ENCODE measurements at places on chromosomes 16 and 17. TPM values are rescaled to one million over a fixed set of nuclear protein-coding genes. Genes with fewer than 3 reads are reported as not detected.

Gene CMTM3
- 62.6 TPM for polyA plus RNA-seq

Gene PIPOX
- polyA plus RNA-seq = 12.6 TPM

Gene SPNS2
- polyA plus RNA-seq = 58.2 TPM

Gene ACSM3
- polyA plus RNA-seq = 91.4 TPM

Gene CALB2
- 0.69 TPM for polyA plus RNA-seq

Gene RAMP2
- polyA plus RNA-seq = 97.8 TPM

Gene DLG4
- polyA plus RNA-seq = 21.1 TPM

Gene TPSG1
- 0.83 TPM for polyA plus RNA-seq

Gene PGP
- 13.8 TPM for polyA plus RNA-seq

DNA sequence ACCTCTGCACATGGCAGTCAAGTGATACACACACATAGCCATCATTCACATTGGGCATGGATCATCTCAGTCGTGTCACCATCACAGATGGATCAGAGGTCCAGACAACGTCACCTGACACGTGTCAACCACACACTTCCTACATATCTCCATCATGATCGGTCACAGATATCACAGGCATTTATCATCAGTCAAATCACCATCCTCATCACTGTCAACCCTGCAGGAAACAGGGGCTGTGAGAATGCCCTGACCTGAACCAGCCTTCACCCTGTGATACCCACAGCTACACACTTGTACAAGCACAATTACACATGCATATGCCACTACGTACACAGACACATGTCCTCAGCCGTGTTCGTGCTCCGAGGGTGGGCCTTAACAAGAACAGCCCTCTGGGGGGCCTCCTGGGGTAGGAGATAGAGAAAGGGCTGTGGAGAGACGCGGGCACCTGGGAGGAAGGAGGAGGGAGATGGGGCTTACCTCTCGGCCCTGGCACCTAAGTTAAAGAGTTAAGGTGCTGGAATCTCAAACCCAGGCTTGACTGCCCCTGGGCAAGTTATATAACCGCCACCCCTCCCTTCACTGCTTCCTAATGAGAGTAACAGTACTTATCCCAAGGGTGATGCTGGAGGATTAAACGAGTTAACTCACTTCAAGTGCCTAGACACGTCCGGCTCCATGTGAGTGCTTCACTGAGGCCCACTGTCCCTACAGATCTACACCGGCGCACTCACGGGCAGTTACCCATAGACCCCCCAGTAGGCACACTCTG is 1.1 kb downstream of the SLC12A4 start:
- DNase-seq = no peak

- DNase-seq = no peak
Measured at GRCh38 chr16:12719972-12720371, 83.7 kb downstream of the CPPED1 start.

- peak; percentile 94 for DNase-seq
Measured at GRCh38 chr17:76103274-76104139, at the start of gene EXOC7. Gene EXOC7 (minus strand): TSS chr17:76103787. CDS start chr17:76103692, 95 bp downstream.

- DNase-seq = no peak
Measured at GRCh38 chr16:56776562-56776961, 46.6 kb downstream of the NUP93 start.

GRCh38 chr17:4536742-4537411 is 18.3 kb downstream of the MYBBP1A start:
- no peak for DNase-seq

DNA sequence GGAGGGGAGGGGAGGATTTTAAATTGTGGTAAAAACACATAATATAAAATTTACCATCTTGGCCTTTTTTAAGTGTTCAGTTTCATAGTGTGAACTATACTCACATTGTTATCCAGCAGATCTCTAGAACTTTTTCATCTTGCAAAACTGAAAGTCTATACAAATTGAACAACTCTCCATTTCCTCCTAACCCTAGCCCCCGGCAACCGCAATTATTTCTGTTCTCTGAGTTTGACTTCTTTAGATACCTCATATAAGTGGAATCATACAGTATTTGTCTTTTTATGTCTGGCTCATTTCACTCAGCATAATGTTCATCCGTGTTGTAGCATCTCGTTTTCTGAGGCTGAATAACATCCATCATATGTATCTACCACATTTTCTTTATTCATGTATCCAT is 30.0 kb upstream of the MRTFB start:
- no peak for DNase-seq

GRCh38 chr16:12120217-12120981 is 143.9 kb downstream of the SNX29 start:
- peak; percentile 59 for DNase-seq

GRCh38 chr17:82808921-82809905 is 30.6 kb downstream of the ZNF750 start:
- DNase-seq = no peak

- DNase-seq = no peak
Measured at GRCh38 chr16:35410438-35410837, 1951.0 kb downstream of the TP53TG3F start.

- DNase-seq = no peak
Measured at GRCh38 chr17:82267575-82268379, 5.7 kb downstream of the CSNK1D start.

- no peak for DNase-seq
Measured at GRCh38 chr16:14523632-14524031, 106.4 kb downstream of the PARN start.

GRCh38 chr16:58425756-58426494 is 33.7 kb downstream of the GINS3 start:
- no peak for DNase-seq

- no peak for DNase-seq
Measured at GRCh38 chr16:4910828-4911227, 26.1 kb downstream of the PPL start.

DNA sequence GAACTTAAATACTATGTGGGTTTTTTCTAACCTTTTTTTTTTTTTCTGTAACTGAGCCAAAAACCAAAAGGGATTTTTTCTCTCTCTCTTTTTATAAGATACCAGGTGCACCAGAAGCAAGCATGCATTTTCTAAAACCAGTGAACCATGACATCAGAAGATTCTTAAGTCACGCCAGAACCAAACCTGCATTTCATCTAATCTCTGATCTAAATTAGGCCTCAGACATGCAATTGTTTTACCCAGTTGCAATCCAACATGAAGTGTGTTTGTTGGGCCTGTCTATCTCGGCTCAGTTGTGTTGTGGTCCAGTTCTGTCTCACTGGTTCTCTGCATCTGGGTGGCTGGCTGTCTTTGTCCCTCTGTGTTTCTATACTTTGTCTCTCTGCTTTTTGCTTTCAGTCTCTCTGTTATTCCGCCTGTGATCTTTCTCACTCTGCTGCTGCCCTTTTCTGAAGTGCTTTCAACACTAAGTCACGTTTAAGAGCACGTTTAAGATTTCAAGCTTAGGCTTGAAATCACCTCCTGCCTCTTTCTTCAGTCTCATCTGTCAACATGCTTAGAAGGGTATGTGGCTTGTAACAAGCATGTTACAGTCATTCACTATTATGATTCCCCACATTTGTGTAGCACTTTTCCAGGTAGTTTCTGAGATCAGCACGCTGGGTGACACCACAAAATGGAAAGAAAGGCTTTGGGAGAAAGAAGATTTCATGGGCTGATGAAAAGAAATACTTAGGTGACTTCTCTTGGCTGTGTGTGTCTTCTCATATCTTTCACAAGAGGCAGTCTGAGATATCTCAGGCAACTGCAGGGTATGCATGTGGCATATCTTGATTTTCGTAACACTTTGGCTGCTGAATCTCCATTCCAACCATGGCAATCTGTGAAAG is 488.9 kb downstream of the SHISA9 start:
- DNase-seq = peak; percentile 27

- peak; percentile 65 for DNase-seq
Measured at GRCh38 chr16:69890114-69890891, 60.8 kb upstream of the CLEC18A start.

GRCh38 chr17:44757045-44757917 is 1.5 kb upstream of the ADAM11 start:
- no peak for DNase-seq

DNA sequence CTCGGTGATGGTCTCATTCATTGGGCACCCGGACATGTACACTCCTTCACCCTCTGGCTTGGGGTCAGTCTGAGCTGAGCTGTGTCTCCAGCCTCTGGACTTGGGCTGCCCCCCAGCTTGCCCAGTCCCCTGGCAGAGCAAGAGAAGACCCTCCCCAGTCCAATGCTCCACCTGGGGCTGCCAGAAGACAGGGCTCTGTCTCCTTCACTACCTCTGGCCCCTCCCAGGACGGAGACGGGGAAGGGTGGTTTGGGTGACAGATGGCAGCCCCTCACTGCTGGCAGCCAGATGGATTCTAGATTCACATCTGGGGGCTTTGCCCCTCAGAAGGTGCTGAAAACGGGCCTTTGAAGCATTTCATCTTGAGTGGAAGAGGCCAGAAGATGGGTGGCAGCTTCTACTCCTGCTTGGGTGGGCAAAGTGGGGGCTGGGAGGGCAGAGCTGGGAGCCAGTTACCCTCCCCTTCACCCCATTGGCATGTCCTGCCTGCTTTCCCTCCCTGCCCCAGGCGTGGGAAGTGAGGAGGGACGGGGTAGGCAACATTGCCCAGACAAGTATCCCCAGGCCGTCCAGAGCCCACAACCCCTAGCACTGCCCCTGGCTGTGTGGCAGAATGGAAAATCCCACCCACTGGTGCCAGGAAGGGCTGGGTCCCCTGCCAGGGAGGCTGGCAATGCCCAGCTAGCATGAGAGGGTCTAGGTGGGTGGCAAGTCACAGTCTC is 13.9 kb downstream of the NGFR start:
- no peak for DNase-seq

- DNase-seq = no peak
Measured at GRCh38 chr16:78413651-78414050, 314.2 kb downstream of the WWOX start.

DNA sequence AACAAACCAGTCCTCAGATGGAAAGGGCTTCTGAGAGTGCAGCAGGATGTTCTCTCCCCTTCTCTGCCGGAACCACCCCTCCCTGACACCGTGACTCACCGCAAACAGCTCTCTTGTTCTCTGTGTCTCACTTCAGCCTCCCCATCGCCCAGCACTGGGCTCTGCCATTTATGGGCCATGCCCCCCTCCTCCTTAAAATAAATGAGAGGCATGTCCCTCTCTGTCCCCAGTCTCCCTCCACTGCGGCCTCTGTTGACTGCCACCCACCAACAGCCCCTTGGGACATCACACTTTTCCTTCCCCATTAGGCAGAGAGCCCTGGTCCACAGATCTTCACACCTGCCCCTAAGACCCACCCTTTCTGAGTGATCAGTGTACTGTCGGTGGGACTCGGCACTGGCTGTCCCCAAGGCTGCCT is 6.3 kb downstream of the CCDC102A start:
- no peak for DNase-seq

Measured in left renal cortex interstitium (tissue), 4 donors.